ENCODE measurements at places on chromosomes 13 and 19.

GRCh38 chr13:78045916-78046315, 127.3 kb upstream of the EDNRB start:
- no peak for DNase-seq

DNA sequence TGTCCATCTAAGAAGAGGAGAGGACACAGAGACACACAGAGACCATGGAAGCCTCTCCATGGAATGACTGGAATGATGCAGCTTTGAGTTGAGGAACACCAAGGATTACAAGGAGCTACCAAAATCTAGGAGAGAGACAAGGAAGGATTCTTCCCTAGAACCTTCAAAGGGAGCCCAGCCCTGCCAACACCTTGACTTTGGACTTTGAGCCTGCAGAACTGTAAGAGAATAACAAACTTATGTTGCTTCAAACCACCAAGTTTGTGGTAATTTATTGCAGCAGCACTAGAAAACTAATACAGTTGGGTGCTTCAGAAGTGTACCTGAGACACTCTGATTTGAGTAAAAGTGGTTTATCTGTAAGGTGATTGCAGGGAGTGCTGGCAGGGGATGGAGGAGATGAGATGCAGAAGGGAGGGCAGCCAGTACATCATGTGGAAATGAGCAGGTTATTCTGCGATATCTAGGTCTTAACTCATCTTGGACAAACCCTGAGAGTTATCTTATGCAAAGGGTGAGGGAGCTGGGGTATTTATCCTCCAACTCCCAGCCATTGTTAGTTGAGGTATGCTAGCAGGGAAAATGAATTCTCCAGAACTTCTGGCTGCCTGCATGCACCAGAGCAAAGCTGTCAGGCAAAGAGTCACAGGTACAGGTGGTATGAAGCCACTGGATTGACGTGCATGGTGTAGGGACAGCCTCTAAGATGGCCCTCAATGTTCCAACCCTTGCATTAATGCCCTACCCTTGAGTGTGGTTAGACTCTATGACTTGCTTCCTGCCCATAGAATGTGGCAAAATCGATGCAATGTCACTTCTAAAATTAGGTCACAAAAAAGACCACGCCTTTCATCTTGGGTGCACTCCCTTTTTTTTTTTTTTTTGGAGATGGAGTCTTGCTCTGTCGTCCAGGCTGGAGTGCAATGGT, 31.3 kb upstream of the ADGRL1 start:
- no peak for DNase-seq

DNA sequence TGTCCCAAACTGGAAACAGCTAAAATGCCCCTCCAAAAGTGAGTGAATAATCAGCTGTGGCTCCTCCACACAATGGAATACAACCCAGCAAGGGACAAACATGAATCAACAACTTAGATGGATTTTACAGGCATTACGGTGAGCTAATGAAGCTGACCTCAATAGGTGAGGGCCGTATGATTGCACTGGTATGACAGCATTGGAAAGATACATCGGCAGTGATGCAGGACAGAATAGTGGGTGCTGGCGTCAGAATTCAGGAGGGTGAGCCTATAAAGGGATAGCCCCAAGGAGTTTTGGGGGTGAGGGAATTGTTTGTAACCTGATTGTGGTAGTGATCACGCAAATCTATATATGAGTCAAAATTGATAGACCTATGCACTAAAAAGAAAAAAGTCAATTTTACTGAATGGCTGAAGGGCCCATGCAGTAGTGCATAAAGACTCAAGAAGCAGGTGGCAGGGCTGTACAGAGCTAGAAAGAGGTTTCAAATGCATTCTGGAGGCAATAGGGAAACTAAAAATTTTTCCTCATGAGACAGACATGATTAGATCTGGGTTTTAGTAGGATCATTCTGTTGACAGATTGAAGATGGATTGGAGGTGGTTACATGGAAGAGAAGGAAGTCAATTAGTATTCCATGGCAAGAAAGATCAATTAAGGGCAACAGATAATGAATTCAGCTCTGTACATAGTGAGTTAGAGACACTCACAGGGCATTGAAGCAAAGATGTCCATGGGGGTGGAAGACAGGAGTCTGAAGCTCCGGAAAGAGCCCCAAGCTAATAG, 90.8 kb downstream of the IRS2 start:
- no peak for DNase-seq

DNA sequence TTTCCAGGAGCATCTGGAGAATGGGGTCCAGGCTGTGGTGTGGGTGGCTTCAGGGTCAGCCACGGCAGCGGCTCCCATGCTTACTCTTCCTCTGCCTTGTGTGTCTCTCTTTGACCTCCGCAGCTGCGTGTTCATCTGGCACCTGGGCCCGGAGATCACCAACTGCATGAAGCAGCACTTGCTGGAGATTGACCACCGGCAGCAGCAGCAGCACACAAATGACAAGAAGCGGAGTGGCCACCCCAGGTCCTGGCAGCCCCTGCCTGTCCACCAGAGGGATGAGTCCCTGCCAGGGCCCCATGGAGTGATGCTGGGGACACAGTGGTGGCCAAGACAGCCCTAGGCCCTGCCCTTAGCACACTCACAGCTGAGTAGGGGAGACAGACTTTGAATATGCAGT, 18.4 kb upstream of the OVOL3 start:
- no peak for DNase-seq

GRCh38 chr19:6414793-6415590, 9.6 kb downstream of the KHSRP start:
- no peak for DNase-seq

DNA sequence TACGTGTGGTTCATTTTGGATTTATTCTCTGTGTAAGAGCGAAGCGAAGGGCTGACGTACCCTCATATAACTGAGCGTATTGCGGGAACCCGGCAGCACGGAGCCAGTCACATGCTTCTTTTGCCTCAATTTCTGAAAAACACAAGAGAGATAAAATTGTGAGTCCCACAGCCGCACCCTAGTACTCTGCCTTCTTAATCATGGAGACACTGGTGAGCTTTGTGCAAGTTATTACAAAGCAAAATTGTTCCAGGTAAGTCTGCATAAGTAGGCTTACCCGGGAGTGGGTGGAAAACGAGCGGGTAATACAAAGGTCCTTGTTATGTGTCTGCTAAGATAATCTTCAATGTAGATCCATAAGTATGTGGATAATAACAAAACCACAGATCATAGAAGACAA, 118.1 kb downstream of the STARD13 start:
- DNase-seq, result no peak

GRCh38 chr13:60351855-60352615, 45.0 kb upstream of the TDRD3 start:
- no peak for DNase-seq

DNA sequence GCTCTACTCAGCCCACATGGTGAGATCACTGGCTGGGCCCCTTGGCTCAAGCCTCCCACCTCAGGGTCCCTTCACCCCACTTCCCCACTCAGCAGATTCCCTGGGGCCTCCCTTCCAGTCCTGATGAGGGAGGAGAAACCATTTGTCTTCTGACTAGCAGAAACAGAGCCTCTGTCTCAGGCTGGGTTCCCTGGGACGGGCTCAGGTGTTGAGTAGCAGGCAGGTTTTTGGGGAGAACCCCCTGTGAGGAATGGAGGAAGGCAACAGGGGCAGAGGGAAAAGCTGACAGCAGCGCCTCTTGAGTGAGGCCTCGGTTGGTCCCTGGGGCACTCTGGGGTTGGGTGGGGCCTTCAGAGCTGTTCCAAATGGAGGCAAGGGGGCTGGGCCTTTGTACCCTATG, 452.2 kb downstream of the TSHZ3 start:
- DNase-seq, result no peak

DNA sequence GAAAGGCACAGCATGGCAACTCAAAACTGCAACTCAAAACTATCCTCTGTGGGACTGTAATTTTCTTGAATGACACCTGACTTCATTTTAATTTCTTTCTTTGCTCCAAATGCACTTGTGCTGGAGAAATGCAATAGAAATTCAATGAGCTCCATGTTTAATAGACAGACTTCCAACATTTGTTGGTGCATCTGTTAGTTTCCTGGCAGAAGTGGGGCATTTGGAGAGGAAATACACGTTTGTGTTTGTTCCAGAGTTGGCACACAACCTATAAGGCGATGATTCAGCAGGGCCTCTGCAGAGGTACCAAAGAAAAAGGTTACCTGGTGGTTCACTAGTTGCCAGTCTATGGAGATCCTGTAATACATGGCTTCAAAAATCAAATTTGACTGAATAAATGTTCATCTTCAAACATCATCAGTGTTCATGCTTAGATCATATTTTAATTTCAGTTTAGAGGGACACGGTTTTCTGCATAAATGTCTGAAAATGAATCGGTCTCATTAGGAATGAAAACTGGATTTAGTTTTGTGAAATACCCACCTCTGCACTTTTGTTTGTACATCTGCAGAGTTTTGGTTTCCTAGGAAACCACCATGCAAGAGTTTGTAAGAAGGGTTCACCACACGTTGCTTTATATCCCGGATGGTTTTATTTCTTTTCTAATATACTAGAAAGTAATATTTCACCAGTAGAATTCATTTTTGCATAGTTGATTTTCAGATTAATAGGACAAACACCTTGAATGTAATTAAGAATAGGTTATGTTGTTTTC, 21.8 kb upstream of the OBI1 start:
- no peak for DNase-seq

DNA sequence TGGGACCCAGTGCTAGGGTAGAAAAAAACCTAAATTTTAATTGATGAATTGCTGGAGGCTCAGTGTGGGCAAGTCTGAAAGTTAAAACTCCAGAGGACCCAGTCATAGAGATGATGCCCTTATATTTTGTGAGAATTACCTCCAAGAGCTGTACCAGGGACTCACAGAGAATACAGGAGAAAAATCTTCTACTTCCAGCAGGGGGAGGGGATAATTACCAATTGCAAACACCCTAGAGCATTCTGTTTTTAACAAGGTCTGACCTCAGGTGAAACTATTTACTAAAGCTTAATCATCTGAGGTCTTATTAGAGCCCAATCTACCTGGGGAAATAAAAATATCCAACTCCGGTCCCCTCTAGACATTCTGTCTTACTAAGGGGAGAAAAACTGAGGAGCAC, 994.7 kb upstream of the MIR17HG start:
- DNase-seq, result no peak

DNA sequence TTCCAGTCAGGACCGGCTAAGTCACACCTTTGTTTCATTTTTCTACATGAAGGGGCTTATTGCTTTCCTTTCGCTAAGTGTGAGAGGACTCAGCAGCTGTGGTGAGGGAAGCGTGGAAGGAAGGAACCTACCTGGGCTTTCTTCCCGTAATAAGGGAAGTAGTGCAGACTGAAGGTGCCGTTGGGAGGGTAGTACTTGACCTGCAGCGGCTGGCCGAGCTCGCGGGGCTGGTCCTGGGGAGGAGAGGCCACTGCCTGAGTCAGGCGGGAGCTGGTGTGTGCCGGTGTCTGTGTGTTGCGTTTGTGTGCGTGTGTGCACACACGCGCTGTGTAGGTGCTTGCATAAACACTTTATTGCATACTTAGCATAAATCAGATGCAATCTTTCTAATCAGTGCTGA, 7.7 kb downstream of the ATP4B start:
- DNase-seq, result no peak

DNA sequence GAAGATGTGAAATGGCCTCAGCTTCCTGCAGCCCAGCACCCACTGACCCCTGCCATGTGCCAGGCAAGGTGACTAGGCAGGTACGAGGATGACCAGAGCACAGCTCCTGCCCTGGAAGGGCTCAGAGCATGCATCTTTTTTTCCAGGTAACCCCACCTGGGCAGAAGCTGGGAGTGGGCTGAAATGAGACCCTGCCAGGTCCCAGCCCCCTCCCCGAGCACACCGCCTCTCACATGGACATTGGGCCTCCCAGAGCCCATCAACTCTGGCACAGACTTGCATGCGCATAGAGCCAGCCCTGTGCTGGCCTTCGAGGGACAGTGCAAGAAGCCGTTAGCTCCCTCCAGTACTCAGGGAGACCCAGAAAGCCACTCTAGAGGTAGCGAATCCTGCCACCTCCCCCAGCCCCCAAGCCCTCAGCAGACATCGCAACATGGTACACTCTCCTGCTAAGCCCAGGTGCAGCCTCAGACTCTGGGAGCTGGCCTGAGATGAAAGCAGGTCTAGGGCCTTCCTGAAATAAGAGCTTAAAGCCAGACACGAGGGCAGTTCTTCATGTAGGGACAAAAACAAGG, 8.9 kb upstream of the VSTM2B start:
- DNase-seq, result no peak

- no peak for DNase-seq
These were observed 4.3 kb downstream of the HAUS8 start for GRCh38 chr19:17070912-17071311.

- DNase-seq, result no peak
These were observed 13.1 kb downstream of the NAXD start for GRCh38 chr13:110628477-110628793.

DNA sequence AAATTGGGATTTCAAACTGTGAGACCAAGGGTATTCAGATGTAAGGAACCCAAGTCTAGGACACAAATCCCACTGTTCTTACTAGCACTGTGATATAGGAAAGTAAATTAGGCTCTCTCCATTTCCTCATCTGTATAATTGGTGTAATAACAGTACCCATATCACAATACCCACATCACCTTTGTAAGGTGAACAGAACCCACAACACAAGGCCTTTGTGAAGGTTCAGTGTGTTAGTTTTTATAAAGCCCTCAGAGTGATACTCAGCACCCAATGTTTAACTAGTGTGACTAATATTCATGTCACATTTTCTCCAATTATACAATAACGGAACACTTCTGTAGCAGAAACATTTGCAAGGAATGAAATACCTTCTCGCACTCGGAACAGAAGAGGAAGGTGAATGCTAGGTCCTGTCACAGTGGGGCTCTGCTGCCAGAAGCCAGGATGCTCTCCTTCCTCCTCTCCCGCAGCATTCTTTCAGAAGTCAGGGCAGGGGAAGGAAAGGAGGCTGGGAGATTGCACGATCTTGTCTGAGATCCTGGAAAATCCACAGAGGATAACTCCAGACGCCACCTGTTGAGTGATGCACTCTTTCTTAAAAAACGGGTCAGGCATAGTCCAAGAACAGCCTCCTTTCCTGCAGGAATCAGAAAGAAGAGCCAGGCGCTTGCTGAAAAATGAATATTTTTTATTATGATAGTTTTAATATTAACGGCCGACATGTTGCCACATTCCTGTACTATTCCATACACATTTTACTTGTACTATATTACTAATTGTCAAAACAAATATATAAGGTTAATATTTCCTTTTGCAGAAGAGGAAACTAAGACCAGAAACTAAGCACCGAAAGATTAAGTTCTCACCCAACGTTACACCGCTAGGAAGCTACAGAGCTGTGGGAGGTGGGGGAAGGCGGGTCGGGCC, 762 bp downstream of the ZNF45 start:
- DNase-seq, result no peak

Data from stimulated activated CD4-positive, alpha-beta T cell treated with anti-CD3 and anti-CD28 coated beads, Interleukin-1b, Interleukin-23, amount 100 ng/mL, for 24 hours (primary cell).